ENCODE measurements at places on chromosomes 1 and 21. TPM values are rescaled to one million over a fixed set of nuclear protein-coding genes. Genes with fewer than 3 reads are reported as not detected.
A peak's percentile ranks its signal among the peaks of the same experiment; 100 is the strongest.

DNA sequence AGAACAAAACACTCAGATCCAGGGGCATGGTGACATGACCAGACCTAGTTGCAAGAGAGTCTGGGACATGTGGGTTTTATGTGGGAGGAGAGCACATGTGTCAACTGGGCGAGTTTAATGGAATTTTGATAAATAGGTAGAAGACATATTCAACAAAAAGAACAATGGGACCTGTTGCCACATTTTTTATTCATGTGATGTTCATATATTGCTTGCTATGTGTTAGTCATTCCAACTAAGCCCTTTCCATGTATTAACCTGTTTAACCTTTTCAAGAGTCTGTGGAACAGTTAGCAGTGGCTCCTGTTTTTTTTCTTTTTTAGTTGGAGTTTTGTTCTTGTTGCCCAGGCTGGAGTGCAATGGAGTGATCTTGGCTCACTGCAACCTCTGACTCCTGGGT is 30.1 kb upstream of the CSF3R start:
- no peak overlapping the region for H3K27ac ChIP-seq
- H3K27me3 ChIP-seq, result no peaks in the 10 kb centered on the region
- H3K4me3 ChIP-seq, result no peak overlapping the region
- peaks cover 27% of the 10 kb centered on the region for H3K4me1 ChIP-seq
- no peaks in the 10 kb centered on the region for H3K36me3 ChIP-seq

- no peak for DNase-seq
- H3K27ac ChIP-seq, result no peak overlapping the region
- no peak overlapping the region for H3K4me3 ChIP-seq
These were observed 284.2 kb downstream of the ZNF648 start for GRCh38 chr1:181777286-181777685.

GRCh38 chr21:28669321-28669720 is 323.4 kb downstream of the LTN1 start:
- H3K36me3 ChIP-seq, result no peaks in the 10 kb centered on the region
- H3K27ac ChIP-seq, result no peak overlapping the region
- DNase-seq, result no peak
- no peaks in the 10 kb centered on the region for H3K27me3 ChIP-seq

- H3K4me1 ChIP-seq, result no peaks in the 10 kb centered on the region
- H3K4me3 ChIP-seq, result no peak overlapping the region
- H3K27me3 ChIP-seq, result peaks cover 97% of the 10 kb centered on the region
- H3K36me3 ChIP-seq, result no peaks in the 10 kb centered on the region
These were observed 101.4 kb downstream of the CC2D1B start for GRCh38 chr1:52264530-52265115.

DNA sequence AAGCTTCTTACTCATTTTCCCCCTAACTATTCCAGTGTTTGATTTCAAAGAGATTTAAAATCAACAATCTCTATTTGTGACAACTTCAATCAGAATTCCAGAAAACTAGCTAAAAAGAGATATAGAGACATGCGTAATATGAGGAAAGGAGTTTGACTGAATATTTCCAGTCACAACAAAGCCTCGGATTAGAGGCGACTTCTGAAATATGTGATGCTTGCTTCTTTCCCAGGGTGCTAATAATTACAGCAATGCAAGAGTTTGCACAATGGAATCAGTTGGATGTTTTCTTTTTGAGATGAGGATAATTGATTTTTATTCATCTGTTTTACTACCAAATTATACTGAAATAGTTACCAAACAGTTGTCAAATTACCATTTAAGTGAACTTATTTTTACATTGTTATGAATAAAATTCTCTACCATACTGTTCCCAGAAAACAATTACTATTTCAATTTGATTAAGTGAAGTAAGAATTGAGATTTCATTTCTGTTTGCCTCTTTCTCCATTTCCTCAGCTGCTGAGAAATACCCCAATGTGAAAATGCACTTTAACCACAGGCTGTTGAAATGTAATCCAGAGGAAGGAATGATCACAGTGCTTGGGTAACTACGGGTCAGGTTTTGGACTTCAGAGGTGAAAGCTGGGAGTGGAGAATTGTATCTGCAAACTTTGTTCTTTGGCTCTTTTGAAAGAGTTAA is 28.1 kb downstream of the KMO start:
- H3K27ac ChIP-seq, result no peak overlapping the region
- peaks cover 27% of the 10 kb centered on the region for H3K4me1 ChIP-seq
- H3K36me3 ChIP-seq, result peaks cover 46% of the 10 kb centered on the region
- DNase-seq, result peak; percentile 55
- H3K27me3 ChIP-seq, result no peaks in the 10 kb centered on the region

Gene IL19
- not detected for polyA plus RNA-seq

Gene ERMAP
- 22.7 TPM for polyA plus RNA-seq

GRCh38 chr1:244214009-244214967 is 163.2 kb downstream of the ZBTB18 start:
- no peak overlapping the region for H3K4me3 ChIP-seq
- no peaks in the 10 kb centered on the region for H3K27me3 ChIP-seq
- DNase-seq, result peak; percentile 77
- H3K27ac ChIP-seq, result no peak overlapping the region
- H3K4me1 ChIP-seq, result peaks cover 24% of the 10 kb centered on the region

Gene BTBD19
- 5.8 TPM for polyA plus RNA-seq

DNA sequence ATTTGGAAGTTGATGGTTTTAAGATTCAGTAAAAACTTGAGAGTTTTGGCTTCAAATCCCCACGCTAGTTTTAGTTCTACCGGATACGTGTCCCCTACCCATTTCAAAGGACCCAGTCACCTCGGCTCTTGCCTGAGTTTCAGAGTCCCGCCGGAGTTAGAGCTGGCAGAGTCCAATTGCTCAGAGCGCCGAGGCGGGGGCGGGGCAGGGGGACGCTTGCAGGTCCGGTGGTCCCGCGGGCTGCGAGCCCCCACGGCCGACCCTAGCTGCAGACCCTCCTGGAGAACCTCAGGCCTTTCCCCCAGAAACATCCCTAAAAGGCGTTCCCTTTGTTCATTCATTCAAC is 765 bp upstream of the VPS45 start:
- peak overlapping the region; percentile 56 for H3K27ac ChIP-seq
- no peak for DNase-seq
- peaks cover 40% of the 10 kb centered on the region for H3K4me1 ChIP-seq
- peaks cover 14% of the 10 kb centered on the region for H3K36me3 ChIP-seq
- H3K4me3 ChIP-seq, result peak overlapping the region; percentile 82

- H3K27me3 ChIP-seq, result no peaks in the 10 kb centered on the region
- no peak overlapping the region for H3K27ac ChIP-seq
- H3K36me3 ChIP-seq, result no peaks in the 10 kb centered on the region
- H3K4me3 ChIP-seq, result no peak overlapping the region
- H3K4me1 ChIP-seq, result no peaks in the 10 kb centered on the region
These were observed 23.5 kb downstream of the CYP4B1 start for GRCh38 chr1:46822248-46822826.

DNA sequence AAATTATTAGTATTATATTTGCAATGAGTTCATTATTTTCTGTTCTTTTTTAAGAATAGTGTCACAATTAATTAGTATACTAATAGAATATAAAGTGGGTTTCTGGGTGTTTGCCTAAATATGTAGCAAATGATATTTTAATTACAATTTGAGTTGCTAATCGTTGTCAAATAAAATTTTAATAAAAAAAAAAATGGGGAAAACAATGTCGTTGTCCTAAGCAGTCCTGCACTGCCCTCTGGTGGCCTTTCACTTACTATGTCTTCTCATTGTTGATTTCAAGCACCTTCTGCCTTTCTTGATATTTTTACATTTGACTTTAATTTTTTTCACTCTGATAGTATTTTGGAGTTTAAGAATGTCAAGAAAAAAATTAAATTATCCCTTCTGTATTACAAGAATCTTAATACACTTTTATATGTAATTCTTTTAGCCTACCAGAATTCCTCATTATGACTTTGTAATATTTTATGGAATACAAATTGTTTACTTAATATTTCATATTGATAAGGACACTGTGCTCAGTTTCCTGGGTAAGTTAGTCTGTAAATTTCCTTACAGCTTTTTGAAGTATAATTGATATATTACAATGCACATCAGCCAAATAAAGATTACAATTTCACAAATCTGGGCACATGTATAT is 104.5 kb upstream of the FMN2 start:
- peak; percentile 22 for DNase-seq
- H3K27me3 ChIP-seq, result peaks cover 3% of the 10 kb centered on the region
- H3K27ac ChIP-seq, result no peak overlapping the region
- no peaks in the 10 kb centered on the region for H3K4me1 ChIP-seq

Gene S100A7
- polyA plus RNA-seq, result not detected

- peaks cover 17% of the 10 kb centered on the region for H3K36me3 ChIP-seq
- H3K4me1 ChIP-seq, result peaks cover 65% of the 10 kb centered on the region
- H3K4me3 ChIP-seq, result peak overlapping the region; percentile 75
- DNase-seq, result peak; percentile 59
- no peaks in the 10 kb centered on the region for H3K27me3 ChIP-seq
These were observed 749 bp upstream of the GLUL start for GRCh38 chr1:182392050-182393028.

DNA sequence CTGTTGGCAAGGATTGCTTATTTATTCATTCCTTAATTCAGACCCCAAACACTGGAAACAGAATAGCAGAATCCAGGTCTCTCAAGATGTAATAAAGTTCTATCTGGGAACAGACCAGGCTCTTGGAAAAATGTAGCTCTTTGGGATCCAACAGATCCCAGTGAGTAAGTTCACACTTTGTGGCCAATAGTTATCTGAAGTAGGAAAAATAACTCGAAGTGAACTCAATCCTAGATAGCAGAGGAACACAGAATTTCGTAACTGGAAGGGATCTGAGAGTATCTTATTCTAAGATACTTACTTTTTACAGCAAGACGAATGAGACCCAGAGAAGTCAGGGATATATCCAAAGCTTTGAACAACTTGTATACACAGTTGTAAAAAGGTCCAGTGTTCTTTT is 150.7 kb upstream of the CD34 start:
- H3K4me3 ChIP-seq, result no peak overlapping the region
- DNase-seq, result no peak
- no peak overlapping the region for H3K27ac ChIP-seq
- no peaks in the 10 kb centered on the region for H3K27me3 ChIP-seq
- H3K4me1 ChIP-seq, result peaks cover 11% of the 10 kb centered on the region
- no peaks in the 10 kb centered on the region for H3K36me3 ChIP-seq

Gene TRIM63
- not detected for polyA plus RNA-seq

GRCh38 chr1:224434691-224435317 is at the start of gene WDR26:
Gene WDR26 (minus strand): TSS chr1:224434797.
- H3K27ac ChIP-seq, result peak within 1 kb of the TSS; percentile 95
- peaks cover 31% of the 10 kb centered on the region for H3K4me1 ChIP-seq

GRCh38 chr21:14591377-14591776 is 45.3 kb upstream of the SAMSN1 start:
- peak overlapping the region; percentile 47 for H3K27ac ChIP-seq
- H3K4me3 ChIP-seq, result peak overlapping the region; percentile 12
- H3K36me3 ChIP-seq, result no peaks in the 10 kb centered on the region
- peaks cover 28% of the 10 kb centered on the region for H3K4me1 ChIP-seq

Gene C1QC
- polyA plus RNA-seq, result 0.85 TPM

GRCh38 chr1:246317332-246318035 is 189.6 kb downstream of the SMYD3 start:
- H3K4me3 ChIP-seq, result no peak overlapping the region
- H3K27ac ChIP-seq, result no peak overlapping the region
- H3K36me3 ChIP-seq, result no peaks in the 10 kb centered on the region
- no peaks in the 10 kb centered on the region for H3K27me3 ChIP-seq
- peaks cover 4% of the 10 kb centered on the region for H3K4me1 ChIP-seq

- H3K4me1 ChIP-seq, result no peaks in the 10 kb centered on the region
- no peaks in the 10 kb centered on the region for H3K36me3 ChIP-seq
- H3K27me3 ChIP-seq, result no peaks in the 10 kb centered on the region
- no peak overlapping the region for H3K27ac ChIP-seq
- H3K4me3 ChIP-seq, result no peak overlapping the region
These were observed 40.8 kb downstream of the GLUL start for GRCh38 chr1:182350839-182351238.

- H3K27ac ChIP-seq, result no peak overlapping the region
- H3K4me1 ChIP-seq, result no peaks in the 10 kb centered on the region
- no peaks in the 10 kb centered on the region for H3K36me3 ChIP-seq
- no peak for DNase-seq
- no peak overlapping the region for H3K4me3 ChIP-seq
These were observed 24.6 kb downstream of the RNF187 start for GRCh38 chr1:228511546-228512445.

DNA sequence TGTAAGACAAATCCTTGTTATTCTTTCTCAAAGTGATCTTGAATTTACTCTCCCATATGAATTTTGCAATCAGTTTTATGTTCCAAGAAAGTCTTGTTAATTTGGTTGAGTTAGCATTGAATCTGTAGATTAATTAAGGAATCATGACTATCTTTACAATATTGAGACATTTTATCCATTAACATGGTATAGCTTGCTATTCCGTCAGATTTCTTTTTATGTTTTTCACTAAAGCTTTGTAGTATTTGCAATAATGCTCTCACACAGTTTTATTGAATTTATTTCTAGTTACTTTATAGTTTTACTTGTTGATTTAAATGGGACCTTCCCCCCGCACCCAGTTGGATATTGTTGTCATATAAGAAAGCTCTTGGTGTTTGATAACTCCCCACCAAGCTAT is 5.8 kb upstream of the EDARADD start:
- no peaks in the 10 kb centered on the region for H3K27me3 ChIP-seq
- no peak overlapping the region for H3K4me3 ChIP-seq
- H3K4me1 ChIP-seq, result peaks cover 2% of the 10 kb centered on the region
- H3K36me3 ChIP-seq, result no peaks in the 10 kb centered on the region

Gene FAM89A
- polyA plus RNA-seq, result 4.4 TPM

GRCh38 chr1:64518692-64519481 is 49.0 kb downstream of the CACHD1 start:
- no peak overlapping the region for H3K4me3 ChIP-seq
- H3K36me3 ChIP-seq, result no peaks in the 10 kb centered on the region
- H3K27me3 ChIP-seq, result no peaks in the 10 kb centered on the region
- H3K27ac ChIP-seq, result no peak overlapping the region

Gene GBP5
- polyA plus RNA-seq, result 9.8 TPM

DNA sequence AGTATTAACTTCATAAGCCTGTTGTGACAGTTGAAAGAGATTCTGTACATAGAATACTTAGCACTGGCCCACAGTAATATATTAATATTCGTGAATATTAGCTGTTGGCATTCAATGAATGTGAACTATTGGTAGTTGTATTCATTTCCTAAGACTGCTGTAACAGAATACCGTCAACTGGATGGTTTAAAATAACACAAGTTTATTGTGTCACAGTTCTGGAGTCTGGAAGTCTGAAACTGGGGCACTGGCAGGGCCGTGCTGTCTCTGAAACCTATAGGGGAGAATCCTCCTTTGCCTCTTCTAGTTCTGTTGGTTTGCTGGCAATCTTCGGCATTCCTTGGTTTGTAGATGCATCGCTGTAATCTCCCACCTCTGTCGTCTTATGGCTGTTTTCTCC is 47.5 kb downstream of the OLFML3 start:
- DNase-seq, result no peak
- H3K27me3 ChIP-seq, result no peaks in the 10 kb centered on the region
- no peaks in the 10 kb centered on the region for H3K36me3 ChIP-seq
- H3K4me1 ChIP-seq, result no peaks in the 10 kb centered on the region
- H3K4me3 ChIP-seq, result no peak overlapping the region

- peaks cover 13% of the 10 kb centered on the region for H3K27me3 ChIP-seq
- peaks cover 53% of the 10 kb centered on the region for H3K4me1 ChIP-seq
- peak overlapping the region; percentile 83 for H3K27ac ChIP-seq
- H3K4me3 ChIP-seq, result peak overlapping the region; percentile 80
- DNase-seq, result peak; percentile 25
- H3K36me3 ChIP-seq, result no peaks in the 10 kb centered on the region
These were observed 733 bp downstream of the KDM5B start for GRCh38 chr1:202807451-202807925.

Gene ZMYND12
- 1.2 TPM for polyA plus RNA-seq

Gene LCE3A
- not detected for polyA plus RNA-seq

Gene UTS2
- 0.11 TPM for polyA plus RNA-seq
